AG04449 (cell line): ENCODE measurements at places on chromosomes 2 and 18.

GRCh38 chr2:108829578-108830310 lies 43.2 kb downstream of the CCDC138 start:
- DNase-seq = no peak

GRCh38 chr2:9668687-9669345 lies 38.0 kb upstream of the YWHAQ start:
- DNase-seq = no peak

- no peak for DNase-seq
These were observed 2.6 kb upstream of the FAM136A start for GRCh38 chr2:70304498-70304897.

DNA sequence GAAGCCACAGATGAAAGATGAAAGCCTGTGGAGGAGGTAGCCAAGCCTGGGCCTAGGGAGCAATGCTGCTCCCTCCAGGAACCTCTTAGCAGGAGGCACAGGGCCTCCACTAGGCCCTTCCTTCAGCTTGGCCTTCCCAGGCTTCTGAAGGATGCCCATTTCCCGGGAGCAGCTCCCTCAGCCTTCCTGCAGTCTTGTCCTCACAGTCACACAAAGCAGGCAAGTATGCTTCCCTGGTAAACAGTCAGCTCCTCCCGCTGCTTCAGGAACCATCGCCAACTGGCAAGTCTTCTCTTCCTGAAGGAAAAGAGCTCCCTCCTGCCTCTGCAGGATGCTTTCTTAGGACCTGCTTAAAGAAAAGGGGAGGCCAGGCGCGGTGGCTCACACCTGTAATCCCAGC lies 53.2 kb downstream of the SMAD7 start:
- no peak for DNase-seq

GRCh38 chr2:236395067-236395466 lies 130.9 kb upstream of the ASB18 start:
- DNase-seq = no peak

- no peak for DNase-seq
These were observed 9.9 kb downstream of the SLC3A1 start for GRCh38 chr2:44285174-44285573.

- no peak for DNase-seq
These were observed 96.1 kb downstream of the PID1 start for GRCh38 chr2:229174794-229175496.

DNA sequence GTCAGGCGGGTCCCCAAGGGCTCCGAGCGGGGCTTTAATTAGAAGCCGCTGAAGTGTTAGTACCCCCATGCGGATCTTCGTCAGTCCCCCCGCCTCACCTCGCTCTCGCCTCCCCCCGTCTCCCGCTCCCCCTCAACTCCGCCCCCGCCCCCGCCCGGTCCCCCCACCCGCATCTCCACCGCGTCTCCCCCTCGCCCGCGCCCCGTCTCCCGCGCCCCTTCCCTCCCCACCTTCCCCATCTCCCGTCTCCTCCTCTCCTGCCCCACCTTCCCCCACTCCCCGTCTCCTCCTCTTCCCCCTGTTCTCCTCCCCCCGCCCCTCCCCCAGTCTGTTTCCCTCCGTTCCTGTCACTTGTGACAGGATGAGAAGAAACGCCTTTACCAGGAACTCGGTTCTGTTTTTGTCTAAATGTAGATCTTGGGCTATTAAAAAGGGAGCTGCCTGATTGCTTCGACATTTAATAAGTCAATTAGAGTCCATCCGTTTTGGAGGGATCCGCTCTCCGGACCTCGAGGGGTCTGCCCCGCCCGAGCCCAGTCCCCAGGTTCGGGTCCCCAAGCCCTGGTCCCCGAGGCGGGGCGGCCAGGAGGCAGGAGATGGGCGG lies 969 bp upstream of the ALKAL2 start:
- no peak for DNase-seq

DNA sequence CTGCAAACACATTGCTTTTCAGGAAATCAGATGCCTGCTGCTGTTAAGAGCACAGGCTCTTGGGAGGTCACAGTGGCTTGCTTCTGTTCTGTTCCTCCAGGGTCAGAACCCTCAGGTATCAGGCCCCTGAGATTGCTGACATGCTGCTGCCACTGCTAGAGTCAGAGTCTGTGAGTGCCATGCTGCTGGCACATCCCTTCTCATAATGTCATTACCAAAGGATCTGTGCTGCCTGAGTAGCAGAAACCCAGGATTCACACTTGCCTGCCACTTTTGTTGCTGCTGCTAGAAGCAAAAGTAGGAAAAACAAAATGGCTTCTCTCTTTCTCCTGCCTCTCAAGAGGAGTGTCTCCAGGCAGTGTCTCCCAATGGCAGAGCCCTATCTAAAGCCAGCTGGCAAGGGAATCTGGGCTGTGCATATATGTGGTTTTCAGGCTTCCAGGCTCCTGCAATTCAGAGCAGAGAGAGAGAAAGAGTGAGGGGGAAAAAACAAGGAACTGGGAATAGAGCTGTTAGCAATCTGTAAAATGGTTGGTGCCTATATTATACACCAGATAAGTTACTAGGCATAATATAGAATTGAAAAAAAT lies 180.3 kb downstream of the MYCN start:
- DNase-seq = no peak

DNA sequence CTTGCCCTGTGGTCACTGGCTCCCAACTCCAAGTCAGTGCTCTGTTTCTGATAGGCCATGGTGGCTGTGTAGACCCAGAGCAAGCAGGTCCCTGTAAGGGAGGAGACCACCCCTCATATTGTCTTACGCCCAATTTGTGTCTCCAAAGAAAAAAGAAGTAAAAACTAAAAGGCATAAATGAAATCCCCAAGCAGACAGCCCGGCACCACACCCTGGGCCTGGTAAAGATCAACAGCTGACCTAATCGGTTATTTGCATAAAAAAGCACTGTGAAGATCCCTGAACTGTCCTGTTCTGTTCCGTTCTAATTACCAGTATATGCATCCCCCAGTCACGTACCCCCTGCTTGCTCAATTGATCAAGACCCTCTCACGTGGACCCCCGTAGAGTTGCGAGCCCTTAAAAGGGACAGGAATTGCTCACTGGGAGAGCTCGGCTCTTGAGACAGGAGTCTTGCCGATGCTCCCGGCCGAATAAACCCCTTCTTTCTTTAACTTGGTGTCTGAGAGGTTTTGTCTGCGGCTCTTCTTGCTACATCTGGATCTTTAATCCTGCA lies 364.1 kb upstream of the HS6ST1 start:
- no peak for DNase-seq

DNA sequence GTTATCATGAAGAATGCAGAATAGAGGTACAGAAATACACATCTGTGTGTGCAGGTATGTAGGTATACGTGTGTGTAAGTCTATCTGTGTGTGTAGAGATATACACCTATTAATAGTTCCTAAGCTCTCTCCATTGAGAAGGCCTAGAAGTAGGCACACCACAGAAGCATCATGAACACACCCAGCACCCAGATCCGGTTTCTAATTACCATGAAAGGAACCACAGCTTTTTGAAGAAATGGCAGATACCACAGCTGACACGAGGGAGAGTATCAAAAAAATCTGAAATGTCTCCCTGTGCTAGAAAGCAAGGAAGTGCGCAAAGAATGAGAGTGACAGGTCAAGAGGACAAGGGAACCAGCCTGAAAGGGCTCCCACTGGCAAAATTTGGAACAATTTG lies 27.7 kb upstream of the AP1S3 start:
- DNase-seq = no peak

DNA sequence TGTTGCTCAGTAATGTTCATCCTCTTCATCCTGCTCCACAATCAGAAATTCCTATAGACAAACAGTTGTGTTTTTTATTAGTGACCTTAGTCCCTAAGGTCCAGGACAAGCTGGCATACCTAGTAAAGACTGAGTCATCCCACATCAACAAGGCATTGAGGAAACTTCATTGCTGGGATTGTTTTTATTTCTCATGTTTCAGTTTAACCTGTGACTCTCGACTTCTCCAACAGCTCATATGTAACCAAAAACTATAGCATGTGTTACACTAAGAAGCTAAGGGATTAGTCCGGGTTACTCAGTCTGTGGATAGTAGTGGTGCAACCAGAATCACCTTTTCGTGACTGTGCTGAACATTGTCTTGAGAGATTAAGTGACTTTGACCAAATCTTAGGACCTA lies 292.1 kb downstream of the RDH14 start:
- no peak for DNase-seq

GRCh38 chr2:159944874-159945273 lies 117.5 kb downstream of the PLA2R1 start:
- no peak for DNase-seq

GRCh38 chr2:226580403-226580802 lies 219.2 kb downstream of the IRS1 start:
- DNase-seq = no peak

GRCh38 chr18:4854671-4855070 lies 342.4 kb downstream of the AKAIN1 start:
- DNase-seq = no peak

GRCh38 chr2:104938231-104938941 lies 84.5 kb downstream of the POU3F3 start:
- no peak for DNase-seq

- no peak for DNase-seq
These were observed 225.5 kb downstream of the TGIF1 start for GRCh38 chr18:3675446-3675845.

DNA sequence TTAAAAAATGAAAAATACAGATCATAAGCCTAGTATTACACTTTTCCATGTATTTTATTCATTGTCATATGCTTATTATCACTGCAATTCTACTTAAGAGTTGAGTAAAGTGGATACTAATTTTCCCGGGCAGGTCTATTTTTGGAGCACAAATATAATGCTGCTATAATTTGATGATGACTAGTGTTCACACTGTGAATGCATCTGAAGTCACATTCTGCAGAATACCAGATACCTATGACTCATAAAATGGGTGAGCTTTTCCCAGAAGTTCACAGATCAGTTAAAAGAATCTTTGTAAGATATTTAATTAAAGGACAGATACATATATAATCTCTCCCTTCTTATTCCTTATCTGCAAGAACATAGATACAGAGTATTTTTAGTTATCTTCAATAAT lies 79.8 kb upstream of the MC4R start:
- peak; percentile 51 for DNase-seq

DNA sequence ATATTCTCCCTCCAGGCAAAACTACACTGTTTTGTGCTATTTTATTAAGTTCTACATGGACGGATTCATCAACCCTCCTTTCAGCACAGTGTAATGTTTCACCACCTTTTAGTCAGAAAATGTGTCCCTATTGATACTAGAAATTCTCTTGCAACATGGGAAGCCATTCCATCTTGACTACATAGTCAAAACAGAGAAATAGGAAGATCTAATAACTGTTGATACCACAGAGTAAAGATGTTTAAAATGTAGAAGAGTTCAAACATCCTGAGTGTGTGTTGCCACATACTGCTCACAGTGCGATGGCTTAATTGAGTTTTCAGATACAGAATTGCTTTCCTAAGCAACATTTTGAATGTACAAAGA lies 492.2 kb upstream of the RAB12 start:
- DNase-seq = no peak

GRCh38 chr18:50051288-50051687 lies 143.7 kb downstream of the MYO5B start:
- no peak for DNase-seq

DNA sequence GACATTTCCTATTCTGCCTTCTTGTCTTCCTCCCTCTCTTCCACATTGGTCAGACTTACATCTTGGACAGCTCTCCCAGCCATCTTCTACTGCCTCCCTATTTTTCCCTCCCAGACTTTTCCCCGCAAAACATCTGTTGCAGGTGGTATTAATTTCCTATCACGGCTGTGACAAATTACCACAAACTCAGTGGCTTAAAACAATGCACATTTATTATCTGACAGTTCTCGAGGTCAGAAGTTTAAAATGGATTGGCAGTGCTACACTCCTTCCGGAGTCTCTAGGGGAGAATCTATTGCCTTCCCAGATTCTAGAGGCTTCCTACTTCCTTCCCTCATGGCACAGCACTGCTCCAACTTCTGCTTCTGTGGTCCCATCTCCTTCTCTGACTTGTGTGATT lies 33.3 kb downstream of the STRADB start:
- no peak for DNase-seq

DNA sequence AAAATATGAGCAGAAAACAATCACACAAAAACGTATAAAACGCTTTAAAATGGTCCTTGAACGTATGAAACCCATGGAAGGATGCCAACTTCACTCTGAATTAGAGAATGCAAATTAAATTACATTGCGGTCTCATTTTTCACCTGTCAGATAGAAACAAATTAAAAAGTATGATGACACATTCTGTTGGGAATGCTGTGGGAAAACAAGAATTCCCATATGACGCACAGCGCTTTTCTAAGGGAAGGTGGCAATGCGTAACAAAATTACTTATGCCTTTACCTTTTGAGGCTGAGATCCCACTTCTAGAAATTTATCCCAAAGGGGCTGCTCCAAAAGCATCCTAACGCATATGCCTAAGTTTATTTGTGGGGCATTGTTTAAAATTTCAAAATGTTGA lies 3.8 kb upstream of the RPS7 start:
- DNase-seq = no peak

- no peak for DNase-seq
These were observed 208.2 kb downstream of the SPP2 start for GRCh38 chr2:234258562-234259141.
